DMS79 treated with DMSO at 0.1 percent for 48 hours (cell line): ENCODE measurements at places on chromosomes 2 and 18.

- DNase-seq = no peak
These were observed 30.2 kb upstream of the FAHD2A start for GRCh38 chr2:95372216-95372829.

GRCh38 chr2:24836206-24836605, 43.0 kb downstream of the CENPO start:
- DNase-seq = no peak

GRCh38 chr2:133633881-133634409, 65.7 kb upstream of the NCKAP5 start:
- no peak for DNase-seq

GRCh38 chr18:48572402-48573126, 33.7 kb downstream of the CTIF start:
- DNase-seq = no peak

DNA sequence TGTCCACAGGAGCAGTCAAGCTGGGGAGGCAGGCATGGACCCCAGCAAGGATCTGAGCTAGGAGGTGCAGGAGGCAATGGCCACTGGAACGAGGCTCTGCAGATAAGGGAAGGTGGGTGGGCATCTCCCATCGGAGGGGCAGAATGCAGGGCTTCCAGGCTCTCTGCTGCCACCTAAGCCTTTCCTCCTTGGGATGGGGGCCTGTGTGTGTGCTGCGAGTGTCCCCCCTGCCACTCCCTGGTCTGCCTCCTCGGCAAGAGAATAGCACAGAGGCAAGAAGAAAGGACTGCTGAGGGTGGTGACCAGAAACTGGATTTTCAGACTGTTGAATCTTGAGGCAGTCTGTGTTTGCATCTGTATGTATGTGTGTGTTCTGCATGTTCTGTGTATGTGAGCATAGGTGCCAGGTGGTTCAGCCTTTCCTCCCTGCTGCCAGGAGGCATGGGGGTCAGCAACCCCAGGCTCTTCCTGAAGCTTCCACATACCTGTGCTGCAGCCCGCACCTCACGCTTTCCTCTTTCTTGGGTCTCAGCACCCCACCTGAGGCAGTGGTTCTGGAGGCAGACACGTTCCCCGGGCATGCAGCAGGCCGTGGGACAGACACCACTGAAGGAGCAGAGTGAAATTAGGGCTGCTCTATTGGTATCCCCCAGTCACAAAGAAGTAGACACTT, 86.7 kb downstream of the EPAS1 start:
- no peak for DNase-seq
